ENCODE measurements at places on chromosomes 5 and 9. TPM values are rescaled to one million over a fixed set of nuclear protein-coding genes. Genes with fewer than 3 reads are reported as not detected.
A peak's percentile ranks its signal among the peaks of the same experiment; 100 is the strongest.

Gene TAF9
- total RNA-seq = 42.5 TPM

- DNase-seq = no peak
Measured at GRCh38 chr9:34994260-34994899, 4.8 kb downstream of the DNAJB5 start.

Gene LCN6
- not detected for total RNA-seq

Gene PRRC1
- 51.6 TPM for total RNA-seq

Gene FOXD4L3
- not detected for total RNA-seq

Gene CSF1R
- total RNA-seq = 0.36 TPM

Gene SMIM33
- total RNA-seq = 0.47 TPM

GRCh38 chr9:95101326-95101725 is 216.2 kb downstream of the FANCC start:
- no peak for DNase-seq

Gene MZB1
- total RNA-seq = 6.5 TPM

Gene HMCN2
- total RNA-seq = 0.03 TPM

GRCh38 chr5:156951359-156951758 is 11.7 kb downstream of the TIMD4 start:
- DNase-seq = peak; percentile 10

DNA sequence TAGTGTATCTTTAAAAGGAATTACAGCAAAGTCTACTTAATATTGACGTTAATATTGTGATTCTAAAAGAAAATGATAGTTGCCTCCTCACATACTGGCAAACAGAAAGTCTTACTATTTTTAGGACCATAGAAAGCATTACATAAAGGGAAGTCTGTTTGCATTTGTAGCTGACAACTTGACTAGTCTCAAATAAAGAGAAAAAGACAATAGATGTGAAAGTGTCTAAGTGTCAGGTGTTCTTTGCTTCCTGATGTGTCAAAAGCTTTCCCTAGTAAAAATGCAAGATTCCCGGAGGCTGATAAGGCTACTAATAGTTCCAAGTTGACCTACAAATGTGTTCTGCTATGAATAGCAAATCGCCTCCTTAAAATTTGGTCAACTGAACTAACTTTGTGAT is 259.7 kb downstream of the CDH10 start:
- no peak for DNase-seq
